ENCODE measurements at places on chromosomes 7 and 10.

DNA sequence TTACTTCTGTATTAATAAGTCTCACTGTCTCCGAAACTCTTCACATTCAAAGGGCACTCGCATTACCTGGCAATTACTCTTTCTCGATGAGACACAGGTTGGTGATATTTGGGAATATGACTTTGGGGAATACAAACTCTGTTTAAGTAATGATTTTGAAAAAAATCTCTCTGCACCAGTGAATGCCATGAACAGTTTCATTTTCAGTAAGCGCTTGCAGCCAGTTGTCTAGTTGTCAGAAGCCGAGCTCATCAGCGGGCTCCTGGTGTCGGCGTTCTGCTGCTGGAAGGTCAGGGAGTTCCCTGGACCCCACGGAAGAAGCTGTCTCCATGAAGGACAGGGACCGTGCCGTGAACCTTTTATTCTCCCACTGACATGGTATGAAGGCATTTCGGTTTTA lies 57.7 kb downstream of the PTPRE start:
- no peak for DNase-seq

DNA sequence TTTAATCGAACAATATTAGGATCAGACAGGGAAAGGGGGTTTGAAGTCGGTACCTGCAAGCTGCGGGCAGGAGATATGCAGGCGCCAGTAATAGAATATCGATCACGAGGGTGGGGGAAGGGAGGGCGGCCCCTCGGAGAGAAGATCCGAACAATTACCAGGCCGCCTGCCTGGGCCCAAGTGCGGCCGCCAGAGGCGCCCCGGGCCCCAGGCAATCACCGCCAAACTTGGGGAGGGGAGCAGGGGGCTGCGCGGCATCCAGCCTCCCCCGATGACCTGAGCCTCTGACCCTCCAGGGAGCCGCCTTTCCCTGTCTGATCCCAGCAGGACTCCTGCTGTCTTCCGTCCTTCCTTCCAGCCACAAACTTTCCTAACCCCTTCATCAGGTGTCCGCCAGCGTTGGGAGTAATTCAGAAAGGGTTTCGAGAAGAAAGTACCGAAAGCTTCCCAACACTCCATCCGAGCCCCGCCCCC lies 1.1 kb downstream of the NKX1-2 start:
- no peak for DNase-seq

GRCh38 chr10:120788771-120789170 lies 62.4 kb upstream of the WDR11 start:
- DNase-seq: no peak

DNA sequence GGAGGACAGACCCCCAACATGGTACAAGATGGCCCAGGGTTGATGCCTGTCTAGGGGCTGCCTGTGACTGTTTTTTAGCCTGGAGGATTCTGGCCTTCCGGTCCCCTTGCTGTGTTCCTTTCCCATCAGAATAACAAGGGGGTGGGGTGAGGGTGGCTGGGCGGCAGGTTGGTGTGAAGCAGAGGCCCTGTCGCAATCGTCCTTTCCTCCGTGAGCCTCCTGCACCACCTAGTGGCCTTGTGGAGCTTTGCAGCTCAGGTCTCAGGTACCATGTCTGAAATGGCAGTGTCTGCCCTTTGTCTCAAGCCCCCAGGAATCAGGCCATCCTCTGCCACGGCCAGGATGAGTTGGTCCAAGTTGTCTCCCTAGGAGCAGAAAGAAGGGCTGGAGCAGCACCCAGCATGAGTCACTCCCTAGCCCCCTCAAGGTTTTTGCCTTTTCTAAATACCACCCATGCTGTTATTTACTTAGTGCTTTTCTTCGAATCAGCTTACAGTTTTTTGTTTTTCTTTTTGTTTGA lies 24.2 kb downstream of the TACR2 start:
- peak; percentile 67 for DNase-seq

DNA sequence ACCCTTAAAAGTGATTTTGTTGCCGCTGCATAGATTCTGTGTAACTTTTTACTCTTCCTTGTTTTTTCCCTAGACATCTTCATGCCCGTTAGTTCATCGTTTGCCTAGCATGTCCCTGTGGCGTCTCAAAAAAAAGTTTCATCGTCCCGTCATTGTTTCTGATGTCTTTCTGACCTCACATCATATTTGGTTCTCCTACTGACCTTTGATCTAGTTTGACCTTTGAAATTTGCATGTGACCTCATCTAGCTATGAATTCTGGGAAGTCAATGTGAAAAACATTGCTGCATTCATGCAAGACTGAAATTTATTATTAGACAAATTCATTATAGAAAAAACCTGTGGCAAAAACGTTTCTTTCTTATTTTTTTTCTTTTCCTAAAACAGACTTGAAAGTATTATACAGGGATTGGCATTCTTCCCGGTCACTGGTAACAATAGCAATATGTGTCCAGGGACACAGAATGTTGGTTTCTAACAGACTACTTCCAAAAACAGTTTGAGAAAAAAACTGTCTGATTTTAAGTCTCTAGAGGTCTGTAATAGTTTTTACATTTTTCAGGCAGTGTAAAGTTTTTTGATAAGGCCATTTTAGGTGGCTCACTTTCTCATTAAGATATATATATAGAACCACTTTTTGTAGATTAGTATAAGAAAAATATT lies 280.9 kb downstream of the USP6NL start:
- no peak for DNase-seq

GRCh38 chr7:100163006-100163531 lies 4.5 kb upstream of the TRAPPC14 start:
- DNase-seq: no peak

DNA sequence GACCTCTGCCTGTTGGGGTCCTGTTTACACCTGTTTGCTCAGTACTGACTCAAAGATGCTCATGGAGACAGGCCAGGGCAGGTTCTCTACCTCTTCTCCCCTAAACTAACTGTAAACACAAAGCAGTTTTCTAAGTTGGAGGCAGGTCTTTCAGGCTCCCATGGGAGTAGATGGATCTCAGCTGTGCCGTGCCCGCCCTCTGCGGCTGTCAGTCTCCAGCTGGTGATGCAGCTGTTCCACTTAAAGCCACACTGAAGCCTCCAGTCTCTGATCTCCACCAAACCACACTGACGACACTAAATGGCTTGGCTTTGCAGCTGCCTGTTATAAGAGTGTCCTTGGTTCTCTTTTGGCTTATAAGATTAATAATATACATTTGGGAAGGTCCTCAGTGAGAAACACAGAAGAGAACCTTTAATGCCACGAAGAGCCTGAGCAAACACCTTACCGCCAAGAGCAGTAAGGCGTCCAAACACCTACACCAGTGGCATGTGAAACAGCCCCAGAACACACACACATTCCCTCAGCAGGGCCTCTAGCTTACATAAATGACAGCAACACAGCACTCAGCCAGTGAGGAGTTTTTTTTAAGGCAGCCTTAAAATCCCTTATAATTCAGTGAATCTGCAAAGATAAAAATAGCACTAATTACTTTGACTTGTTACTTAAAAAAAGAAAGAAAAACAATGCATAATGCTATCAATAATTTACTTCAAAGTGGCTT lies 60.4 kb upstream of the KCNIP2 start:
- no peak for DNase-seq

- DNase-seq: peak; percentile 3
Observed at GRCh38 chr7:1670894-1671593, 967 bp downstream of the ELFN1 start.

DNA sequence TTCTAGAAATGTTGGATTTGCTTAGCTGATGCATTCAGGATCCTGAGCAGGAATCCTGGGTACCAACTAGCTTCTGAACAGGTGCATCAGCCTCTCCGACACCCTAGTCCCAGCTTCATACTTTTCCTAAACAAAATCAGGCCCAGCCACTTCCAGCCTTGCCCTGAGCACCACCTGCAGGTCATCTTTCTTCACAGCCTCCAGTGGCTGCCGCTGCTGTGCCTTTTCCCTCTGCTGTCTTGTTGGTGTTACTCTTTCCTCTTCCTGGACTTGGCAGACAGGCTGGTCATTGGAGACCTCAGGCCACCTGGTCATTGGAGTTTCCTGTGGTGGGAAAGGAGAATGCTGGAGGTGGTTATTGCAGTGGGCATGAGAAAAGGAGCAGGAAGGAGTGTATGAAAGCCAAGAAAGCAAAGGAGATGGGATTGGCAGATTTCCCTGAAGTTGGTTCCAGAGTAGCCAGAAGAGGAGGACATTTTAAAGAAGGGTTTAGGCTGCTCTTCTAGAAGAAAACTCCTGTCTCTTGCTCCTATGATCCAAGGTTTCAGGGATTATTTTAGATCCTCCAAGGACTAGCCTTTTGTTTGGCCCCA lies 48.2 kb upstream of the NFKB2 start:
- no peak for DNase-seq

- no peak for DNase-seq
Observed at GRCh38 chr10:110525349-110526260, 27.9 kb downstream of the DUSP5 start.

DNA sequence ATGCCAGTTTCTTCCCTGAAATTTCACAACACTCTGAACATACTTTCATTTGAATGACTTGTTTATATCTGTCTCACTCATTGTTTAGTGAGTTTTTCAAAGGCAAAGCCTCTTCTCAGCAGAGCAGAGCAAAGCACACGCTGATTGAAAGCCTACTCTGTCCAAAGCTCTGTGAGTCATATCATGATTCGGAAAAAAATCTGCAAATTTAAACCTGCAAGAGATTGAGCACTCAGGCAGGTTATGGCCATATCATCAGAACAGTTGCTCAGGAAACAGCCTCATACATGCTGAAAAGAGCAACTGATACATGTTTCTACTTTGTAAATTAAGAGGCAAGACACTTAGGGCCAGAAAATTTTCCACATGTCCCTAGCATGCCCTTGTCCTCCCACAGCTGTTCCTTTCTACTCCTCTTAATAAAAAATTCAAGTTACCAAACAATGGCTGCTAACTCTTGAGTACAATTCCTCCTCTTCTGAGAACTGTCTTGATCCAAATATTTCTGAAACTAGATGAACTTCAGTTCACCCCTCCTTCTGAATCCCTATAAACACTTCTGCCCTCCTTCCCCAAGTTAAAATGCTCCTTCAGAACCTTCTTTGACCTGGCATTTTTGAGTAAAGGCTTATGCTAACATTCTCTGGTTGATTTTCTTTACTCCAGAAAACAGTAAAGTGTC lies 140.6 kb upstream of the HPS1 start:
- DNase-seq: no peak

DNA sequence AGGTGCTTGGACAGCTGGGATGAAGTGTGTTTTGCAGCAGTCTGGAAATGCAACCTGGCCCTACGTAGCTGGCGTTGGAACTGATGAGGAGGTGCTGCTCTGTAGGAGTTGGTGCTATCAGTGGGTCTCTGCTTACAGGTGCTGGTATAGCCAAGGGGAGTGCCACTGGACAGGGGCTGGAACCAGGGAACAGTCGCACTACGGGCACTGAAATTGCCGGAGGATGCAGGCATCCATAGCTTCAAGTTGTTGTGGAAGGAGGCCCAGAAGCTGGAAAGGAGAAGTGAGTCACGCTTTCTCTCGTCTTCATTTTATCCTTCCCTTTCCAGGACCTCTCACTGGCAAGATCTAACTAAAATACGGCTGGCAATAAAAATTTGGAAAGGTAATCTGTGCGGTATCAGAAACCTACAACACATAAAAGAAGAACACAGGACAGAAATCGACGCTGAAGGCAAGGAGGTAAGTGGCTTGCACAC lies 25.8 kb downstream of the MACC1 start:
- no peak for DNase-seq

DNA sequence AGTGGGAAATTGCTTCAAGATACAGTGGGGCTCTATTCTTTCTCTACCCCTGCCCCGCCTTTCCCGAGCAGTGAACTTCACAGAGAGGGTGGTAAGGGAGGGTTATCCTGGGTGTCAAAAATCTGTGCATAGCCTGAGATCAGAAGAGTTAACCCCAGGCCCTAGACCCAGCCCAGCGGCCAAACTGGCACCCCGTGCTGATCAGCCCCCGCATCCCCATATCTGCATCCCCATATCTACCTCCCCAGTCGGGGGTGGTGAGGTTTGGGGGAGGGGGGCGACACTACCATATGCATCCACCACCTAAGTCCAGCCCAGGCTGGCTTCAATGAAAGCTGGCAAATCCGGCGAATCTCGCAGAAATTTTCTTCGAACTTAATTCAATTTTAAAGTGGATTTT lies 7.0 kb upstream of the DLX6 start:
- no peak for DNase-seq
